Left ventricle myocardium inferior (tissue), 1 donor: ENCODE measurements at places on chromosomes 6 and 20. TPM values are rescaled to one million over a fixed set of nuclear protein-coding genes. Genes with fewer than 3 reads are reported as not detected.

The PHACTR1 gene
- total RNA-seq = 85.9 TPM

The CCDC170 gene
- total RNA-seq = 0.36 TPM

The HMGA1 gene
- 46.7 TPM for total RNA-seq

The VGLL2 gene
- 2.4 TPM for total RNA-seq

The OR2H2 gene
- total RNA-seq = not detected

The TEAD3 gene
- total RNA-seq = 28.0 TPM

The MYB gene
- total RNA-seq = 0.08 TPM

The C2 gene
- 9.7 TPM for total RNA-seq

GRCh38 chr6:6926856-6927255 is 180.9 kb upstream of the RREB1 start:
- no peak for DNase-seq

DNA sequence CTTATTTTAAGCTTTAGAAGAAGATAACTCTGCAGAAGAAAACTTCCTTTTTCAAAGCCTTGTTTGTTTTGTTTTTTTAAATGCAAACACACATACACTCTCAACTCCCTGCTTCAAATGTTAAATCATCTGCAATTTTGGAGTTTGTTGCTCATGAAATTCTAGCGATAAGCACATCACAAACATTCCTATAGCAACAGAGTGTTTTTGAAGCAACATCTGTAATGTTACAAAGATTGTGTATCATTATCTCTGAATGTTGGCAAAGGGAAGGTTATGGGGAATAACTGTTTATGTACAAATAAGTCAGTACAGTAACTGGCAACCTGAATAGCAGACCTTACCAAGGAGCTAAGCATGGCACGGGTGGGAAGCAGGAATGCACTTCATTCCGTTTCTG is 84.8 kb upstream of the MRPS10 start:
- no peak for DNase-seq

DNA sequence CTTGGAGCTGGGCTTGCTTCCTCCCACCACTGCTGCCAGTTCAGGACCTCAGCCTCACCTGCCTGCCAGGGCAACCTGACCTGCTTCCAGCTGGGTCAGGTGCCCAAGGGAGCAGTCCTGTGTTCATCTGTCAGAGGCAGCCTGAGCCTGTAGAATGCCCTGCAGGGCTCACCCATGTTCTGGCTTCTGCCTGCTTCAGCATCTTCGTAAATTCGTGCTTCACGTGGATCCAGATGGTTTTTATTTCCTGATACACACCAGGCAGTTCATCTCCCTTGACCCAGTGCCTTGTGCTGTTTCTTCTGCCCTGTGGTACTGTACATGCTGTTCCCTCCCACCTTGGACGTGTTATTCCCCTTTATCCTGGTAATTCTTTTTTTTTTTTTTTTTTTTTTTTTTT is 50.2 kb downstream of the ARID1B start:
- no peak for DNase-seq

- no peak for DNase-seq
Measured at GRCh38 chr6:141464490-141464889, 668.2 kb upstream of the GJE1 start.

DNA sequence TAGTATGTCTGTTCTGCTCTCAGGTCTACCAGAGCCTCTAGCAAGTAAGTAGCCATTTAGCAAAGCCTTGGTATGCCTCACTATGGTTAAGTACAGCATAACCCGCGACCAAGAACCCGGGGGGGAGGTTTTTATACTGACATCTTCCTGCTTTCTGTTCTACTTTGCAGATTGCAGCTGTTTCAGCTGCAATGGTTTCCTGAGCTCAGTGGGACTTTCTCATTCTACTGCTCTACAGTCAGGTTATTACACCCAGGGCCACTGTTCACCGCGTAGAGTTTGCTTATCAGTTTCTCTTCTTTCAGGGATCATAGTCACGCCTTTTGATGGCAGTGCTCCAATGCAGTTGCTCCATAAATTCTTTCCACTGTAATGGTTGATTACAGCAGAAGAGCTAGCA is 631.3 kb downstream of the TFAP2A start:
- DNase-seq = no peak

DNA sequence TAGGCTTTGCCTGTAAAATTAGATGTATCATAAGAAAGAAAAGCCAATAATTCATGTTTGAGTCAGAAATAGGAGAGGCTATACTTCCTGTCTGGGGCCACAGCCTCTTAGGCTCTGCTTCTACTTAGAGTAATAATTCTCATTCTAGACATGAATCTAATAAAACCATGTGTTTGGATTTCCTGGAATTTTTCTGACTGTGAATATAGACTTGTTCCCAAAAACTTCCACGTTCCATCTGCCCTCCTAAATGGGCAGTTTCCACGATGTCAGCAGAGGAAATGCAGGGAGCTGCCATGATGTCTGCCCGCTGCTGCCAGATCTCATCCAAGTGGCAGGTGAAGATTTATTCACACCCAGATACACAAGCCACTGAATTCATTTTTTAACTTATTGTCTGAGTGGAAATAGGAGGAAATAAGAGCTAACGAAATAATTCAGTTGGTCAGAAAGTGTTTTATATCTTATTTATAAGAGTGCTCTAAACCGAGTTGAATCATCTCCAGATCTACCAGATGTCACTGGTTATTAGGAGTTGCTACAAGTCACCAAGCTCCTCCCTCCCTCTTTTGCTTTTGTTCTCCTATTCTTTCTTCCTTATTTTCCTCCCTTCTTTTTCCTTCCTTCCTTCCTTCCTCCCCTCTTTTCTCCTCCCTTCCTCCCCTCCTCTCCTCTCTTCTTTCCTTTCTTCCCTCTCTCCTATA is 69.3 kb downstream of the ALDH8A1 start:
- DNase-seq = no peak

GRCh38 chr6:120938876-120939472 is 395.3 kb downstream of the TBC1D32 start:
- DNase-seq = no peak

DNA sequence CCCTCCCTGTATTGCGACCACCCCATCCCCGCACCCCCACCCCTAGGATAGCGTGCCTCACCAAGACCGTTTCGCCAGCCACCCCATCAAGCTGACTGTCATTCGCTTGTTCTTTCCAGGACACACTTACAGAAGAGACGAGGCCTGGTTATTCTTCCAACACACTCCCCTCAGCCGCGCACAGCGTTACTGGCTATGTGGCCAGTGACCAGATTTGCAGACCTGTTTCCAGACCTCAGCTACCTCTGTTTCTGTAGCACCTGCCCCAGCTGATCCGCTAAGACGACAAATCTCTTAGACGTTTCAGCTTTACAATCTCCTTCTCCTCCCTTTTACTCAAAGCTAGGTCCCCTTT is 26.1 kb downstream of the HLA-F start:
- no peak for DNase-seq

DNA sequence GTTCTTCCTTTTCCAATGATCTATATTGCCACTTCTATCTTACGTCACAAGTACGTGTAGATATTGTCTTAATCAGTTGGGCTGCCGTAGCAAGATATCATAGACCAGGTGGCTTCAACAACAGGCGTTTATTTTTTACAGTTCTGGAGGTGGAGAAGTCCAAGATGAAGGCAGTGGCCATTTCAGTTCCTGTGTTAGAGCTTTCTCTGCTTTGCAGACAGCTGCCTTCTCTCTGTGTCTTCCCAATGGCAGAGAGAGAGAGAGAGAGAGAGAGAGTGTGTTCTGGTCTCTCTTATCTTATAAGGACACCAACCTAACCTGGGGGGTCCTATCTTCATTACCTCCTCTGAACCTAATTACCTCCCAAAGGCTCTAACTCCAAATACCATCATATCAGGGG is 8.3 kb downstream of the HSF2 start:
- DNase-seq = no peak

- no peak for DNase-seq
Measured at GRCh38 chr6:169867751-169868191, 116.3 kb downstream of the ERMARD start.

DNA sequence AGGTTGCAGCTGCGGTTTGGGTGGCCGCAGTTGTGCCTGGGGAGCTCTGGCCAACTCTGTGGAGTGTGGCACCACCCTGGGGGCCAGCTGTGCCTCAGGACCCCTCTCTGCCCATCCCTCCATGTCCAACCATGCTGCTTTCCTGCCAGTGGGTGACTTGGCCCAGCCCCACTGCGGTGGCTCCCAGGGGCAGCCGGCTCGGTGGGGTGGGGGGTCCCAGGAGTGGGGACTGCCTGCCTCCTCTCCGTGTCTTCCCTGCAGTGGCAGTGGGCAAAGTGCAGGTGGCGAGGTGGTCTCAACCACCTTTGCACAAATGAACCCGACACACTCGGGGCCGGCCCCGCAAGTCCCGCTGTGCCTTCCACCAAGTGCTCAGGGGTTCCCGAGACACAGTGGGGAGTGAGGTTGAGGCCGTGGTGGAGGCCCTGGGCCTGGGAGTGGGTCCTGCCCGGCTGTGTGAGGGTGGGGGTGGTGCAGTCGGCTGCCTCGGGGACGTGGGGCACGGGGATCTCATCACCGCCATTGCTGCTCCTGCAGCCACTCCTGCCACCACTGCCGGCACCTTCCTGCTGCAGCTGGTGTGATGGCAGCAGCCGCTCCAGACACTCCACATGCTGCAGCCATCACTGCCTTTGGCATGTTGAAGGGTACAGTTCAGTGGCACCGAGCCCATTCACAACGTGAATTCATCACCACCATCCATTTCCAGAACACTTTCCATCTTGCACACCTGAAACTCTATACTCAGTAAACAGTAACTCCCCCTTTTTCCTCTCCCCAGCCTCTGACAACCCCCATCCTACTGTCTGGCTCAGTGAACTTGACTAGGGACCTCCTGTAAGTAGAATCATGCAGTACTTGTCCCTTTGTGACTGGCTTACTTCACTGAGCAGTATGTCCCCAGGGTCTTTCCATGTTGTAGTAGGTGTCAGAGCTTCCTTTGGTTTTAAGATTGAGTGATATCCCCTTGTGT is 10.7 kb upstream of the SLCO4A1 start:
- no peak for DNase-seq

DNA sequence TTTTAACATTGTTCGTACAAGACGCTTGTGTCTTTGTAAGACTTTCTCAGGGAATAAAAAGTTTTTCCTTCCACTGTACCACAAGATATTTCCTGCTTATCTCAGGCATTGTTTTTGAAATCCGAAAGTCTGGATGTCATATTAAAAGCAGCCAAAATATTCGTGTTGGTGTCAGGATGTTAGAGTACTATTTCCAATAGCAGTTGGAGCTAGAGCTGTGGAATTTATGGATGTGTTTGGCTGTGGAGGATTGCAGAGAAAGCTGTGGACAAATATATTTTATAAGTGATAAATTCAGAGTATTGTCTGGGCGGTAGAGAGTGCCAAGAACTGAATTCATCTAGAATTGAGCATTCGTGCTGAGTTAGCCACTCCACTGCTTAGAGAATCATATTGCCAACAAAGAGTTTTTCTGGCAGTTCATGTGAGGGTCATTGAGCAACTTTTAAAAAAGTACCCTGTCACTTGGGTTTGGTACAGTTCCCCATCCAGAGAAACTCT is 57.7 kb downstream of the ZDHHC14 start:
- DNase-seq = no peak

- DNase-seq = no peak
Measured at GRCh38 chr20:45626540-45626939, 3.0 kb upstream of the WFDC10A start.

DNA sequence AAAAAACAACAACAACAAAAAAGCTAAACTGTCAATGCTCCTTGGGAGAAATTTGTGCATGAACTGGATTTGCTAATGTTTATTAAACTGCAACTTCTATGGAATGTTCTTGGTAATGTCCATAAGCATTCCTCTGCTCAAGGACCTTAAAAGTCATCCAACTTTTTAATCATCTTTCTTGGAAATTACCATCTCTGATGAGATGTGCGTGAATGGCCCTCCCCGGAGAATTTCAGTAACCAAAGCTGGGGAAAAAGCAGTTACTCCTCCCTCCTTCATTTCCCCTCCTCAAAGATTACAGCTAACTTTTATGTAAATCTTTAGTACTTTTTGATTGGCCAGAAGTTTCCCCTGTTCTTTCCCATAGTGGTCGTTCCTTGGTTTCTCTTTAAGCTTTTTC is 5.2 kb downstream of the TBCC start:
- DNase-seq = no peak

- no peak for DNase-seq
Measured at GRCh38 chr6:93970684-93971083, 551.3 kb upstream of the EPHA7 start.
